GDM1 (cell line): ENCODE measurements at places on chromosomes 7 and 10.

GRCh38 chr7:105524840-105525239 is 2.8 kb upstream of the PUS7 start:
- DNase-seq = no peak

- DNase-seq = no peak
Measured at GRCh38 chr10:133247681-133248333, 10.2 kb downstream of the VENTX start.

GRCh38 chr7:51144178-51144577 is 172.4 kb downstream of the COBL start:
- no peak for DNase-seq

- no peak for DNase-seq
Measured at GRCh38 chr7:130701650-130702049, 15.3 kb upstream of the TSGA13 start.

DNA sequence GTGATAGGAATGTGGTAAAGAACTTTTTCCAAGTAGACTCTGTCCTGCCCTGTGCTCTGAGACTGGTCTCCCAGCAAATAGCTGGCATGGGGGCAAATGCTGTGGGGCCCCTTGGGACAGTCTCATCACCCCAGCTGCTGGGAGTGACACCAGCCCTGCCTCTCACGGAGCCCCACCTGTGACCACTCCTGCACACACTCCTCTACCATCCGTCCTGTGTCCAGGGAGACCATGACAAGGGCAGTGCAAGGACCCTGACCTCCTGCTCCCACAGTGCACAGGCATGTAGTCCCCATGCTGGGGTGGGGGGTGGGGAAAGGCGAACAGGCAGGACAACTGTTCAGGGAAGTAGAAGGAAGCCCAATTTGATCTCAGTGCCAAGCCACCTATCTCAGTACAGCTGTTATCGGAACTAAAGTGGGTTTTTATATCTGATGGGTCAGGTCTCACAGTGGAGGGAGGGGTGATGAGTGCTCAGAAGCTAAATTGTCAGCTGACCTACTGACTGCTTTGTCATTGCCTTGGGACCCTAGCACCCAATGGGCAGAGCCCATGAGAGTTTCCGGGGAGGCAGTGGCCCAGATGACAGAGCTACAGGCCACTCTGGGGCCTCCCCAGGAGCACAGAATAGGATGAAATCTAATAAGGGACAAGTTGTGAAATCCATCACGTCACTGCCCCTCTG is 24.5 kb downstream of the VSTM4 start:
- no peak for DNase-seq

DNA sequence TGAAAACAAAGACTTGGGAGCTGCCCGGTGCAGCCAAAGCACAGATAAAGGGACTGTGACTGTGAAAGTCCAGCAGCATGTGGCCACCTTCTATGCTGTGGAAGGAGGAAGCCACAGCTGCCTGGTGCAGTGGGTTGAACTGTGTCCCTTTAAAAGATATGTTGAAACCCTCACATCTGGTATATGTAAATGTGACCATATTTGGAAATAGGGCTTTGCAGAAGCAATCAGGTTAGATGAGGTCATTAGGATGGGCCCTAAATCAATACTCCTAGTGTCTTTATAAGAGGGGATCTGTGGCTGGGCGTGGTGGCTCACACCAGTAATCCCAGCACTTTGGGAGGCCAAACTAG is 136.9 kb downstream of the GLI3 start:
- DNase-seq = no peak

DNA sequence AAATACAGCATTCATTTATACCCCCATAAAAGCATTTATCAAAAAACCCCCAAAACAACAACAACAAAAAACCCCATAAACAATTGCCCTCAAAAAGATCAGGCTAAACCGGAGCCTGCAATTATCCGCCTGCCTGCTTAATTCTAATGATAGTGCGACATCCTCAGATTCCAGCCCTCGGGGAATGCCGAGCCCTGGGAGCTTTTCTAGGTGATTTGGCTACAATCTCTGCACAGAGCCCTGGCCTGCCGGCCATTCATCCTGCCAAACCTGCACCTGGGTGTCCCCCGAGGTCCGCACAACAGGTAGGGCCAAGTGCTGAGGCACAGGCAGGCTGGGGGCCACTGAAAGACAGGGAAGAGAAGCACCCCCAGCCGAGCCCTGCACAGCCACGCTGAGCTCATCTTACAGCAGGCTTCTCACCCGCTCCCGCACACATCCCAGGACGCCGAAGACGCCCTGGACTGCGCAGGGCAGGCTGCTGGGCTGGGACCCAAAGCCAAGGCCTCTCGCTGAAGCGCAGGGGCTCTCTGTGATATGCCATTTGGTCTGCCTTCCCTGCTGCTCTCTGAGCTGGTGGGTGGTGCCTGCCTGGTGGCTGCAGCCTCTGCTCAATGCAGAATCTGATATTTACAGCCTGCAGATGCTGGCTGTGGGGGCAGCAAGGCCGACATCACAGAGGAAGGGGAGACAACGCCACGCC is 57.5 kb downstream of the CAMK2B start:
- DNase-seq = no peak

- no peak for DNase-seq
Measured at GRCh38 chr10:72292223-72292691, 18.5 kb downstream of the DDIT4 start.

- DNase-seq = no peak
Measured at GRCh38 chr7:131604841-131605279, 48.4 kb upstream of the PODXL start.

GRCh38 chr10:128990986-128991385 is 476.1 kb upstream of the MGMT start:
- DNase-seq = no peak

DNA sequence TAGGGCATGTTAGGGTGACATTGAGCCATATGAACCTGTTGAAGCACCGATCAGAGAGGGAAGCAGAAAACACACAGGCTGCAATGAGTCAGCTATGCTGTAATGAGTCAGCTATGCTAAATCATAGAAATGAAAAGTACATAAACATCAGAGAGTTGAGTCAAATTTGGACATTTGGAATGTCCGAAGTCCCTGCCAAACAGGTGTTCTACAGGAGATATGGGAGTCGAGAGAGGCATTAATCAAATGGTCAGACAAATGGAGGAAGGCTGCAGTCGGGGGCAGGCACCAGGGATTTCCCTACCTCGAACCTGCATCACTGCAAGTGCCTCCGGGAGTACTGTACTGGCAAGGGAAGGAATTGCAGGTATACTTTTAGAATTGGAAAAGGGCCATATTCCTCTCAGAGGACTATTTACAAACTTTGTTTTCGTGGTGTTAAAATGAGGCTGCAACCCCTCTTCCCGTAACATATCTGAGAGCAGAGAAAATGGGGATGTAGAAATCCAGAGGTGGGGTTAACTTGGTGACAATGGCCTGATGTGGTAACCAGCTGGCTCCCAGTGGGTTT is 8.8 kb upstream of the ZC3HAV1 start:
- no peak for DNase-seq

DNA sequence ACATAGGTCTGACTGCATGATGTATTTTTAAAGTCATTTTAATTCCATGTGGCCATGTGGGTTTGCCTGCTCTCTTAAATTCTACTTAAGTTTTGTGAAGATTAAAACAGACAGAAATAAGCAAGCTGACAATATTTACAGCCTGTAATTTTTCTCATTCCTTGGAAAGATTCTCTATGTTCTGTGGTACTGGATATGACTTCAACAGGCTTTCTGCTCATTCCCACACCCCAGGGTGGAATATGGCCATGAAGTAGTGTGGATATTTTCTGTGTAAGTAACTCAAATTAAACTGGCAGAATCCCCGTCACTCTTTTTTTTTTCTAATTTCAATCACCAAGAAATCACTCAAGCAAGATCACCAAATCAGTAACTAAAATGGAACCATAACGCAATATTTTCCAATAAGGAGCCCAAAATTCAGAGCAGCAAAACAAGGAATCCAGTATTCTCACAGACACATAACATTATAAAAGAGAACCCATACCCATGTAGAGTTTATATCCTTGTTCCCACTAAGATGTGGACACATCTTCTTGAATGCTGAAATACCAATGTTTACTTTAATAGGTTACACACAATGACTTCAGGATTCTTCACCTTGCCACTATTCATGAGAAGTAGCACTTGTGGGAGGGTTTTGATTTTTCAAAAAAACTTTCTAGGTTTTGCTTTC is 5.7 kb downstream of the HOXA5 start:
- no peak for DNase-seq

GRCh38 chr10:119023553-119023868 is 6.0 kb upstream of the NANOS1 start:
- no peak for DNase-seq

- no peak for DNase-seq
Measured at GRCh38 chr10:77392236-77392721, 245.3 kb downstream of the KCNMA1 start.

DNA sequence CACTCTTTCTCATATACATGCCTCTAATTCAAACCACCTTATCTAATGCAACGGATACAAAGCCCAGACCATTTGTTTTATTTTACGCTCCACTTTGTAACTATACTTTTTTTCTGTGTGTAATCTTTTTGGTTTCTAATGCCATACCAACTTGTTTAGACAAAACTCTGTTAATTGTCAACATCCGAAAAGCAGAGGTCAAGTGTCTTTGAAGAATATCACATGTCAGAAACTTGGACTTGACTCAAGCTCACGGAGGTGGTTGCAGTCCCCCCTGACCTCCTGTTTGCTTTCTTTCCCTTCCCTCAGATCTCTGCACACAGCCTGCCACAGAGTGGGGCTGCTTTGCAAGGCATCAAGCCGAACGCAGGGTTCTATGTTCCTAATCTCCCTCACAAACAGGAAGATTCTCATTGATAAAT is 698.9 kb downstream of the PARD3 start:
- no peak for DNase-seq

DNA sequence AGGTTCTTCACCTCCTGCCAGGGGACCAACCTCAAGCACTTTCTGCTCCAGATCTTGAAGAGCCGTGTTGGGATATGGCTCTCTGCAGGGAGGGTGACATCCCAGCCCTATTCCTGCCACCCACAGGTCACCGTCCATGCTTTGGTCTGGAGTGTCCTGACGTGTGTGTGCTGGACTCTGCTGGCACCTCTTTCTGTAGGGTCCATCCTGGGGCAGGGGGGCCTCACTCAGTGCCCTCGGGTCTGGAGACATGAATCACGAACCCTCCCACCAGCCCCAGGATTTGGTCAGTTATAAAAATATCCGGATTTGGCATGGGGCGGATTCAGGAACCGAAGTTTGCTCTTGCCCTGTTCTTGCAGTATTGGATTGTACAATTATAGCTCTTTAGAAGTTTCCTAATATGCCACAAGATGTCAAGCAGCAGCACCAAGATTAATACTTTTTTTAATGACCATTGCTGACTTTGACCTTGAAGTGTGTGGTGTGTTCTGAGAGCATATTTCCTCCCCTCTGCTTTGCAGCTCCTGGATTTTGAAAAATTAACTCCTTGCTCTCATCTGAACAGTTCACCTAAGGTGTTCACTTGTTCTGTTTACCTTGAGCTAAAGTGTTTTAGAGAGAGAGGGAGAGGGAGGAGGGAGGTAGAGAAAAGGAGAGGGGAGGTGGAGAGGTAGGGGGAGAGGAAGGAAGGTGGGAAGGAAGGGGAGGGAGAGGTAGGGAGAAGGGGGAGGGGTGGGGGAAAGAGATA is 95.4 kb upstream of the SHH start:
- DNase-seq = no peak

DNA sequence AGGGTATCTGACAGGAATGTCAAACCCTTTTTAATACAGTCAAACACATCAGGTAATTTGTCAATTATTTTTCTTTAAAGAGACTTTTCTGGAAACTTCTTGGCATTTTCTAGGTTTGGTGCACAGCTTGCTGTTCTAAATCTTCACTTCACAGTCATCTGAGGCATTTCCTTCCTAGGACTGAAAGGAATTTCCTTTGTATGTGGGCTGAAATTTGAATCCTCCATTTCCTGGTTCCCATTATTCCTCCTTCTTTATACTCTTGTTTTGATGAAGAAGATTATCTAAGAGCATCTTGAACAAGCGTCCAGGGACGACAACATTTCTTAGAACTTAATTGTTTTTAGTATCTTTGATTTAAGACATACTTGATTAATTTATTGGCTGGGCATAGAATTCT is 24.9 kb downstream of the CALD1 start:
- no peak for DNase-seq

GRCh38 chr7:138739859-138740258 is 38.7 kb upstream of the SVOPL start:
- no peak for DNase-seq

DNA sequence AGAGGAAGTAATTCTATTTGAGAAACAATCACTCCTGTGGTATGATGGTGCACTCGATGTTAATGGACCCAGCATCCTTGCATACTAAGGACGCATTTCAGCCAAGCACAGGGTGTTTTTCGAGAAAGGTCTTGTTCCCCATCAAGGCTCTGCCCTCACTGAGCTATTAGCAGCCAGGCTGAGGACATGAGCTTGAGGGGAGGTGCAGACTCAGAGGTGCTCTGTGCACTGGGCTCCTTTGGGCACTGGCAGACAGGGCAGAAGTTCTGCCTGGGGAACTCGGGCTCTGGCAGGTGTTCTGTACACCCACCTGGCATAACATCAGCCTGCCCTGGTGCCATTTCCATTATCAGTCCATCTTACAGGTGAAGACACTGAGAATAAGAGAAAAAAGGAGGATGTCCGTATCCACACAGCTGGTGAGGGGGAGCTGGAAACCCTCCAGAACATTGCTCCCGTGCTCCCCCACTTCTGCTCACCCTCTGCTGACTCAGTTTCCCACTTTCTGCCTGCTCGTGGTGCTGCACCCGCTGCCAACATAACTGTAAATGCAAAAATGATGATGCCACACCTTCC is 92.7 kb upstream of the RET start:
- no peak for DNase-seq

DNA sequence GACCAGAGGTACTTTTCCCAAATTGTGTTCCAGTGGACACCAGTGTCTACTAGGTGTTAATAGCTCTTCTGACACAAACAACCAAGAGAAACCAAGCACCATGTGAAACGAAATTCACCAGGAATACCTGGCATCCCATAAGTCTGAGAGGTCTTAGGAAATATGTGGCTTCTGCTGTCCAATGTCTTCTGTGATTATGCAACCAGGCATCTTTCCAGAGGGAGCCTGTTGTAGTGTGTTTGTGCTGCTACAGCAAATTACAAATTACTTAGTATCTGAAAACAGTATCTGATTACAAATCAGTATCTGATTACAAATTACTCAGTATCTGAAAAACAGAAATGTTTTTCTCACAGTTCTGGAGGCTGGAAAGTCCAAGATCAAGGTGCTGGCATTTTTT is 133.6 kb upstream of the NPVF start:
- no peak for DNase-seq

DNA sequence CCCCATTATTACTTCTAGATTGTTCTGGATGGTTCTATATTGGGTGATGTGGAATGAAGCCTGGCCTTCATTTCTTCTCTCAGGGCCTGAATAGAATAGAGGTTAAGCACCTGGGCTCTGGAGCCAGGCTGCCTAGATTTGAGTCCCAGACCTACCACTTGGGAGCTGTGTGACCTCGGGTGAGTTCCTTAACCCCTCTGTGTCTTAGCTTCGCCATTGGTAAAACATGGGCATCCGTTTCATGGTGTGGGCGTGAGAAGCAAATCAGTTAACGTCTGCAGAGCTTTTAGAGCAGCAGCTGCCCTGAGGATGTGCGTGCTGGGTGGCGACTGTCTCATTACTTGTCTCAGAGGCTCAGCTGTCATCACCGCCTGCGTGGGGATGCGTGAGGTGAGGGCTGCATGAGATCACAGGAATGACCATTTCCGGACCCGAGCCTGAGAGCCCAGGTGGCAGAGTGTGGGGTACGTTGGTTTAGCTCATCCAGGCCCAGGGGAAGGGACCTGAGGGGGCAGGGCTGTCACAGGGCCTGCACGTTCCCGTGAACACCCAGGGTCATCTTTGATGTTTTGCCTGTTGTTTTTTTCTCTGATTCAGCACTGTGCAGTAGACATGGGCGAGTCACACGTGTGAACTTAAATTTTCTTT is 9.7 kb downstream of the AGAP3 start:
- DNase-seq = no peak
